Suprapubic skin (tissue), 4 donors: ENCODE measurements at places on chromosomes 2 and 18. TPM values are rescaled to one million over a fixed set of nuclear protein-coding genes. Genes with fewer than 3 reads are reported as not detected.

DNA sequence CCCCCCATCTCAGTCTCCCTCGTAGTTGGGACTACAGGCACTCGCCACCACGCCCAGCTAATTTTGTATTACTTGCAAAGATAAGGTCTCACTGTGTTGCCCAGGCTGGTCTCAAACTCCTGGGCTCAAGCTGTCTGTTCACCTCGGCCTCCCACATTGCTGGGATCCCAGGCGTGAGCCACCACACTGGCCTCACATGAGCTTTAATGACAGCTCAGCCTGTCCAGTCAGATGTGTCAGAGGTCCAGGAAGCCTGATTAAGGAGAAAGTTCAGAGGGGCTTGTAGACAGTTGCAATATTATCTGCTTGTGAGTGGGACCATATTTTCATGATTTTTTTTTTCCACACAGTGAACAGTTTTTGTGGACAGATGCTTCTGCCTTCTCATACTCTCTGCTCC is 82.0 kb downstream of the LIMS1 start:
- DNase-seq: no peak

GRCh38 chr18:58218117-58218516 is 174.1 kb downstream of the NEDD4L start:
- no peak for DNase-seq

GRCh38 chr2:145807554-145807953 is 1287.6 kb upstream of the ZEB2 start:
- DNase-seq: no peak

SLC11A1 gene
- total RNA-seq: 12.2 TPM

POTEI gene
- not detected for total RNA-seq

GPAT2 gene
- total RNA-seq: 1.5 TPM

DNA sequence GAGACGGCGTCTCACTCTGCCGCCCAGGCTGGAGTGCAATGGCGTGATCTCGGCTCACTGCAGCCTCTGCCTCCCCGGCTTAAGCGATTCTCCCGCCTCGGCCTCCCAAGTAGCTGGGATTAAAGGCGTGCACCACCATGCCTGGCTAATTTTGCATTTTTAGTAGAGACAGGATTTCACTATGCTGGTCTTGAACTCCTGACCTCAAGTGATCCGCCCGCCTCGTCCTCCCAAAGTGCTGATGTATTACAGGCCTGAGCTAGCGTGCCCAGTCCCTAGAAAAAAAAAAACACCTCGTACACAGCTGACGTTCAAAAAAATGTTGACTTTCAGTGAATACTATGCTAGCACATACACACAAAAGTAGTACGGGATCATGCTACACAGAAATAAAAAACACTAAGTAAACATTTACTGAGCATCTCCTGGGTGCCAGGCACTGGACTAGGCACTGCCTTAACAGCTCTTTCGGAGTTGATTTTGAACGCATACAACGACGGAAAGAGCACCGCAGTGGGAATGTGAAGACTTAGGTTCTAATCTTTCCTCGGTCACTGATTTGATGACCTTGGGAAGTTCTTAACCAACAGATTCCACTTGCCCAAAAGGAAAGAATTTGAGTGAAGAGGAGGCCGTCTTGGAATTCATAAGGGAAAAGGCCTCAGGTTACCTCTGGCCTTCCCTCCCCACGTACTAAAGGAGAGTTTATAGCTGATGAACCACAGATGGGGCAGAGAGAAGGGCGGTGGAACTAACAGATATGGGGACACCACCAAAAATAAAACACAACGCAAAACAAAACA is 1.1 kb downstream of the DNAJC27 start:
- DNase-seq: no peak
